ENCODE measurements at places on chromosomes 2 and 18.

DNA sequence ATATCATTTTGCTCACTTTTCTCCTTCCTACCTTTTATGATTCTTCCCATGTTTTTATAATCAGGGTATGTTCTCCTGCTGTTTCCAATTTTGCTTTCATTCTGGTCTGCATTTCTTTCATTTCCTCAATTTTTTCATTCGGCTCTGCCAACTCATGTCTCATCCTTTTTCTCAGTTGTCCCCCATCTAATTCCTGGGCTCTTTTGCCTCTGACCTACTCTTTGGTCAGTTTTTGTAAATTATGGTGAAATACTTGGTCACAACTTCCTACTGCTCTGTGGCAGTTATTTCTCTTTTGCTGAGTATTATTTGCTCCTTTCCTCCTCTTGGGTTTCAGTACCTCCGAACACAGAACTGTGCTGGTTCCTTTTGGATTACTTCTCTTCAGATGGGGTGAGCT is 27.5 kb downstream of the MYO7B start:
- H3K36me3 ChIP-seq, result no peaks in the 10 kb centered on the region
- DNase-seq, result no peak
- H3K4me3 ChIP-seq, result no peak overlapping the region
- H3K27me3 ChIP-seq, result peaks cover 18% of the 10 kb centered on the region
- no peak overlapping the region for H3K27ac ChIP-seq

GRCh38 chr2:36404754-36405153 is 49.2 kb downstream of the CRIM1 start:
- H3K36me3 ChIP-seq, result no peaks in the 10 kb centered on the region
- no peaks in the 10 kb centered on the region for H3K4me1 ChIP-seq
- DNase-seq, result no peak
- H3K4me3 ChIP-seq, result no peak overlapping the region
- no peak overlapping the region for H3K27ac ChIP-seq

GRCh38 chr2:149597668-149598326 is 10.2 kb upstream of the MMADHC start:
- peak; percentile 56 for DNase-seq
- peak overlapping the region; percentile 12 for H3K4me3 ChIP-seq
- H3K36me3 ChIP-seq, result no peaks in the 10 kb centered on the region
- H3K4me1 ChIP-seq, result peaks cover 18% of the 10 kb centered on the region
- peak overlapping the region; percentile 36 for H3K27ac ChIP-seq

DNA sequence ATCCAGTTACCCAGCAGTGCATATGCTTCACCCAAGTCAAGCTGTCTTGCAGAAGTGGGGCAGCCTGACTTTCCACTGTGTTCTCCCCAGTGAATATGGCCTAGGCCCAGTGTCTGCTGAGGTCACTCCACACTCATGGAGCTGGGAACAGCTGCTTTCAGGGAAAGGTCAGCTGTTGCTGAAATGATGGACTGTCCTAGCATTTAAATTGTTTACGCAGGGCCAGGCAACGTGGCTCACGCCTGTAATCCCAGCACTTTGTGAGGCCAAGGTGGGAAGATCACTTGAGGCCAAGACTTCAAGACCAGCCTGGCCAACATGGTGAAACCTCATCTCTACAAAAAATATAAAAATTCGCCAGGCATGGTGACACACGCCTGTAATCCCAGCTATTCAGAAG is 86.5 kb downstream of the LIPG start:
- H3K27me3 ChIP-seq, result peaks cover 3% of the 10 kb centered on the region
- DNase-seq, result no peak
- no peak overlapping the region for H3K27ac ChIP-seq
- no peaks in the 10 kb centered on the region for H3K4me1 ChIP-seq

DNA sequence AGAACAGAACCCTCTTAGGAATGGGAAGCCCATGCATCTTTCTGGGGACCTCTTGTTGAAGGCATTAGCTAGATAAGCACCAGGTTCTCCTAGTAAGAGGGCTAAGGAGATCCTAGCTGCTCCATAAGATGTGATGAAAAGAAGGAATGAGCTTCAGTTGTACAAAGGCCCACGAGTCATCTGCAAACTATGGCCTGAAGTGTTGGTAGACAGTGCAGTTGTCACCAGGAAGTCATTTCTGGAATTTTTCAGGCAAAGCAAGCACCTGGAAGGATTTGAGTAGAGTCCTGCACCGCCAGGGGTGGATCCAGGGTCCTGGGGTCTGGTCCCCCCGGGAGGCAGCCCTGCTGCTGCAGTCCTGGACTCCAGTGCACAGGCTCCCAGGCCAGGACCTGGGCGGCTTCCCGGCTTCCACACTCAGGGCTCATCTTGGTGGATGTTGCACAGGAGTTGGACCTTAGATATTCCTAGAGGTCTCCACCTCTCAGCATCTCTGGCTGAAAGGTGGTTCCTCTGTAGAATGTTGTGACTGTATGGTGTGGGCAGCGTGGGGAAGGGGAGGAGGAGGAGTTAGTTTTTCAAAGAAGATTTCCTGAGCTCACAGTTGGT is 85.3 kb downstream of the LDLRAD4 start:
- no peaks in the 10 kb centered on the region for H3K36me3 ChIP-seq
- no peaks in the 10 kb centered on the region for H3K27me3 ChIP-seq
- peaks cover 10% of the 10 kb centered on the region for H3K4me1 ChIP-seq
- H3K4me3 ChIP-seq, result no peak overlapping the region

- H3K27ac ChIP-seq, result no peak overlapping the region
- H3K4me3 ChIP-seq, result no peak overlapping the region
- H3K27me3 ChIP-seq, result no peaks in the 10 kb centered on the region
- DNase-seq, result no peak
Measured at GRCh38 chr2:117918608-117919007, 95.3 kb downstream of the CCDC93 start.
